Aortic smooth muscle cell (primary cell): ENCODE measurements at places on chromosomes 1 and 21. TPM values are rescaled to one million over a fixed set of nuclear protein-coding genes. Genes with fewer than 3 reads are reported as not detected.

The RRP1 gene
- 9.9 and 14.8 TPM in 2 replicates for total RNA-seq

The TFF2 gene
- total RNA-seq: not detected in 2 replicates

The OPRD1 gene
- under 0.01 TPM in 1 of 2 replicates, not detected in the other for total RNA-seq

The CSRP1 gene
- total RNA-seq: 363 and 556 TPM in 2 replicates

The FLG2 gene
- total RNA-seq: not detected in 2 replicates

The TCHH gene
- total RNA-seq: under 0.01 TPM in 1 of 2 replicates, not detected in the other

The SLC25A44 gene
- 9.2 and 10.1 TPM in 2 replicates for total RNA-seq

The DMBX1 gene
- total RNA-seq: not detected in 2 replicates

The MIER1 gene
- total RNA-seq: 25.1 and 31.4 TPM in 2 replicates

The GBP5 gene
- under 0.01 TPM in 2 replicates for total RNA-seq

The ILDR2 gene
- total RNA-seq: under 0.01 TPM in 1 of 2 replicates, not detected in the other

The OR2T29 gene
- 0.06 TPM in 1 of 2 replicates, not detected in the other for total RNA-seq

The MMP23B gene
- 1.7 and 1.8 TPM in 2 replicates for total RNA-seq

The LCE1C gene
- not detected in 2 replicates for total RNA-seq

The USP21 gene
- 5.3 and 5.5 TPM in 2 replicates for total RNA-seq

The SLC19A1 gene
- total RNA-seq: 2.4 and 3.2 TPM in 2 replicates

The FAM167B gene
- total RNA-seq: 0.79 and 1.7 TPM in 2 replicates
